Naive thymus-derived CD8-positive, alpha-beta T cell (primary cell): ENCODE measurements at places on chromosomes 7 and 10. TPM values are rescaled to one million over a fixed set of nuclear protein-coding genes. Genes with fewer than 3 reads are reported as not detected.

- H3K36me3 ChIP-seq: no peaks in the 10 kb centered on the region
- peaks cover 10% of the 10 kb centered on the region for H3K27me3 ChIP-seq
- H3K4me1 ChIP-seq: peaks cover 4% of the 10 kb centered on the region
- no peak overlapping the region for H3K4me3 ChIP-seq
Observed at GRCh38 chr10:69774596-69774995, 27.1 kb upstream of the COL13A1 start.

DNA sequence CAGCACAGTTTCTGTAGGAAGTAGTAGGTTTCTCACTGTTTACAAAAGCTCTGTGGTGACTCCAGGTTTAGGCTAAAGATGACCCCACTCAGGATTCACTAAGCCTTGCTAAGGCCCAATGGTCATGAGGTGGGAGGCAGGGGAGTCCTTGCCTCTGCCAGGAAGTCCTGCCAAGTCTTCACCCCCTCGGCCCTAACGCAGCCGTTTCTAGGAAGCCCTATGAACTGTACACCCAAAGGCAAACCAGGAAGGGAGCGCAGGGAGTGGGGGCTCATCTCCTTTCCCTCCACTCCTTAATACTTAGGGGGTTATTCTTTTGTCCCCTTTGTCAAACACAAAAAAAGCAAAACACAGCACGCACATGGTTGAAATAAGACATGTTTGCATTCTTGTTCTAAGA, 64.6 kb downstream of the CTBP2 start:
- DNase-seq: no peak
- H3K4me3 ChIP-seq: no peak overlapping the region
- H3K27ac ChIP-seq: no peak overlapping the region
- no peaks in the 10 kb centered on the region for H3K27me3 ChIP-seq
- H3K4me1 ChIP-seq: no peaks in the 10 kb centered on the region

GRCh38 chr10:119221201-119221600, 13.8 kb downstream of the GRK5 start:
- peaks cover 28% of the 10 kb centered on the region for H3K4me1 ChIP-seq
- H3K27me3 ChIP-seq: no peaks in the 10 kb centered on the region
- no peaks in the 10 kb centered on the region for H3K36me3 ChIP-seq
- no peak for DNase-seq
- no peak overlapping the region for H3K27ac ChIP-seq

- peaks cover 8% of the 10 kb centered on the region for H3K4me1 ChIP-seq
- DNase-seq: no peak
- H3K27me3 ChIP-seq: peaks cover 16% of the 10 kb centered on the region
- no peaks in the 10 kb centered on the region for H3K36me3 ChIP-seq
- no peak overlapping the region for H3K4me3 ChIP-seq
Observed at GRCh38 chr10:75506930-75507329, 75.5 kb downstream of the LRMDA start.

- no peaks in the 10 kb centered on the region for H3K27me3 ChIP-seq
- peak overlapping the region; percentile 68 for H3K27ac ChIP-seq
- DNase-seq: no peak
- H3K36me3 ChIP-seq: no peaks in the 10 kb centered on the region
- no peak overlapping the region for H3K4me3 ChIP-seq
- peaks cover 12% of the 10 kb centered on the region for H3K4me1 ChIP-seq
Observed at GRCh38 chr7:111137296-111138192, 46.6 kb downstream of the LRRN3 start.

- no peaks in the 10 kb centered on the region for H3K4me1 ChIP-seq
- H3K27ac ChIP-seq: no peak overlapping the region
- no peak for DNase-seq
- H3K27me3 ChIP-seq: peaks cover 6% of the 10 kb centered on the region
- H3K4me3 ChIP-seq: no peak overlapping the region
Observed at GRCh38 chr7:88314061-88314491, 7.4 kb upstream of the STEAP4 start.

DNA sequence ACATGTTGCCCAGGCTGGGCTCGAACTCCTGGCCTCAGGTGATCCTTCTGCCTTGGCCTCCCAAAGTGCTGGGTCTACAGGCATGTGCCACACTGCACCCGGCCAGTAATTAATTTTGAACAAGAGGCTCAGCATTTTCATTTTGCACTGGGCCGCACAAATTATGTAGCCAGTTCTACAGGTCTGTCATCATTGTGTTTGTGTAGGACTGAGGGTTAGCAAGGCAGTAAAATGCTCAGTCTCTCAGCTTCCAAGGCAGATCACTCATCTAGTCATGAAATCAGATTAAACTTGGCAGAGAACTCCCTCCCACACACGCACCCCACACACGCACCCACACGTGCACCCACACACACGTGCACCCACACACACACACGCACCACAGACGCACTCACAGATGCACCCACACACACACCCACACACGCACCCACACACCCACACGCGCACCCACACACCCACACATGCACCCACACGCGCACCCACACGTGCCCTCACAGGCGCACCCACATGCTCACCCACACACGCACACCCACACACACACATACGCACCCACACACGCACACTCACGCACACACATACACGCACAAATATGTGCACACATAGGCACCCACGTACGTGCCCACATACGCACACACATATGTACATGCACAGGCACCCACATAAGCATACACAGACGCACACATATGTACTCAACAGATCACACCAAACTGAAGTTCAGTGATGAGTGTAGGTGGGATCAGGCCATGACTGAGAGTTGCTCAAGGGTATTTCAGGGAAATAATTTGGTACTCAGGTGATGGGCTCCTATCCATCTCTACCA, 27.8 kb upstream of the PROSER2 start:
- H3K4me1 ChIP-seq: no peaks in the 10 kb centered on the region
- H3K4me3 ChIP-seq: no peak overlapping the region
- no peak for DNase-seq
- peak overlapping the region; percentile 44 for H3K27ac ChIP-seq
- H3K36me3 ChIP-seq: no peaks in the 10 kb centered on the region
- no peaks in the 10 kb centered on the region for H3K27me3 ChIP-seq

- peaks cover 9% of the 10 kb centered on the region for H3K36me3 ChIP-seq
- H3K27ac ChIP-seq: no peak overlapping the region
- no peak overlapping the region for H3K4me3 ChIP-seq
- no peaks in the 10 kb centered on the region for H3K4me1 ChIP-seq
- no peak for DNase-seq
Observed at GRCh38 chr10:119421891-119422681, 120.4 kb downstream of the RGS10 start.

GRCh38 chr7:36405409-36405803, 15.7 kb downstream of the ANLN start:
- H3K27me3 ChIP-seq: no peaks in the 10 kb centered on the region
- no peak overlapping the region for H3K27ac ChIP-seq

DNA sequence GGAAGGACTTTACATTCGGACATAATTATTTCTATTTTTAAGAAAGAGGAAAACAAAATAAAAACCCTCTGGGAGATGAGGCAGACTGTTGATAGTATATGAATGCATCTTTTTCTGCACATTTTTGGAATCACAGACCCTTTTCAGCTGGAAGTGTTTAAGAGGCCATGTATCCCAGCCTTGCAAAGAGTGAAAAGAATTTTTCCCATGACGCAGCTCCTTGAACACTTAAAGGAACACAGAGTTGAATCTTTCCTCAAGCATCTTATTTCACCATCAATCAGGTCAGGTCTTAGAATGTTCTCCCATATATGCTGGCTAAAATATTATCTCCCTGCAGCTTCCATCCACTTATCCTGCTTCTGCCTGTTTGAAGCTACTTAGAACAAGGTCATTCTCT, 45.9 kb upstream of the PAPSS2 start:
- no peak for DNase-seq
- H3K27me3 ChIP-seq: peaks cover 4% of the 10 kb centered on the region
- no peak overlapping the region for H3K4me3 ChIP-seq
- H3K27ac ChIP-seq: peak overlapping the region; percentile 26

GRCh38 chr7:113232885-113233284, 114.5 kb upstream of the SMIM30 start:
- no peak for DNase-seq
- no peaks in the 10 kb centered on the region for H3K36me3 ChIP-seq
- H3K27ac ChIP-seq: no peak overlapping the region
- H3K4me1 ChIP-seq: no peaks in the 10 kb centered on the region

DNA sequence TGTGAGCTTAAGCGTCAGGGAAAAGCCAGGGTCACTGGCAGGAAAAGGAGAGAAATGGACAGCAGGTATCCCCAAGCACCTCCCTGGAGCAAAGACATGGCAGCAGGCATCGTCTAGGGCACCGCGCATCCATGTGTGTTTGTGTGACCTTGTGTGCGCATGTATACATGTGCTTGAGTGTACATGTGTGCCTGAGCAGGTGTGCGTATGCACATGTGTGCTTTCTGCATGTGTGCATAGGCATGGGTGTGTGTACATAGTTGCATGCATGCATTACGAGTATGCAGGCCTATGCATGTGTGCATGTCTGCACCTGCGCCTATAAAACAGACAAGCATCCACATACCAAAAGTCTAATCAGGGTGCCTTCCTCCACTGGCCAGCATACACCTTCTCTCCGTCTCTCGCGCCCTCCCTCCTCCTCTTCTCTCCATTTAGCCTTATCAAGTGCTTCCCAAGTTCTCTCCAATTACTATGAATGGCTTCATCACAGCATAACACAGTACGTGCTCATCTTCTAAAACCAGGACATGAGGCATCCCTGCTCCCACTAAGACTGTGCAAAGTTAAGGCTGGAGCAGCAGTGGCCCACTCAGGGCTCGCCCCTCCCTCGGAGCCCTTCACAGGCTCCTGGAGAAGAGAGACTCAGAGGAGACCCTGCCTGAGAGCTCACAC, 30.6 kb downstream of the RASGEF1A start:
- H3K27ac ChIP-seq: no peak overlapping the region
- H3K4me3 ChIP-seq: no peak overlapping the region
- peaks cover 7% of the 10 kb centered on the region for H3K36me3 ChIP-seq
- peaks cover 7% of the 10 kb centered on the region for H3K4me1 ChIP-seq

DNA sequence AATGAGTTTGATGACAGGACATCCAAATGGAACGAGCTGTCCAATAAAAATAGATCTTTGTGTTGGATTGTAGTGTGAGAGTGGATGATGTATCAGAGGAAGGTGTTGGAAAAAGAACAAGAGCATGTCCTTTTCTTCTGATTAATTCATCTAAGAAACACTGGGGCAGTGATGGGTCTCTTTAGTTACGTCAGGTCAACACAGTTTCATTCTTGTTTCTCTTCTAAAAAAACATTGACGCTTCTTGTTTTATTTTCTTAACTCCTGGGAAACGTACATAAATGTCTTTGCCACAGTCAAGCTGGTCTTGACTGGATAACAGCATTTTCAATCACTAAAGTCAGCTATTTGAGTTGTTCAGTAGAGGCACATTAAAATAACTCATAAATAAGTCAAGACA, 67.0 kb downstream of the PPP1R9A start:
- DNase-seq: no peak
- no peaks in the 10 kb centered on the region for H3K4me1 ChIP-seq
- H3K27me3 ChIP-seq: peaks cover 9% of the 10 kb centered on the region
- H3K27ac ChIP-seq: no peak overlapping the region
- H3K36me3 ChIP-seq: no peaks in the 10 kb centered on the region
- no peak overlapping the region for H3K4me3 ChIP-seq

- no peaks in the 10 kb centered on the region for H3K27me3 ChIP-seq
- H3K4me1 ChIP-seq: peaks cover 6% of the 10 kb centered on the region
- no peaks in the 10 kb centered on the region for H3K36me3 ChIP-seq
- no peak for DNase-seq
- H3K27ac ChIP-seq: no peak overlapping the region
Observed at GRCh38 chr7:128874140-128875031, 11.7 kb downstream of the ATP6V1F start.

GRCh38 chr10:4011136-4011812, 226.3 kb upstream of the KLF6 start:
- H3K27ac ChIP-seq: no peak overlapping the region
- DNase-seq: no peak
- H3K36me3 ChIP-seq: no peaks in the 10 kb centered on the region
- H3K27me3 ChIP-seq: no peaks in the 10 kb centered on the region

DNA sequence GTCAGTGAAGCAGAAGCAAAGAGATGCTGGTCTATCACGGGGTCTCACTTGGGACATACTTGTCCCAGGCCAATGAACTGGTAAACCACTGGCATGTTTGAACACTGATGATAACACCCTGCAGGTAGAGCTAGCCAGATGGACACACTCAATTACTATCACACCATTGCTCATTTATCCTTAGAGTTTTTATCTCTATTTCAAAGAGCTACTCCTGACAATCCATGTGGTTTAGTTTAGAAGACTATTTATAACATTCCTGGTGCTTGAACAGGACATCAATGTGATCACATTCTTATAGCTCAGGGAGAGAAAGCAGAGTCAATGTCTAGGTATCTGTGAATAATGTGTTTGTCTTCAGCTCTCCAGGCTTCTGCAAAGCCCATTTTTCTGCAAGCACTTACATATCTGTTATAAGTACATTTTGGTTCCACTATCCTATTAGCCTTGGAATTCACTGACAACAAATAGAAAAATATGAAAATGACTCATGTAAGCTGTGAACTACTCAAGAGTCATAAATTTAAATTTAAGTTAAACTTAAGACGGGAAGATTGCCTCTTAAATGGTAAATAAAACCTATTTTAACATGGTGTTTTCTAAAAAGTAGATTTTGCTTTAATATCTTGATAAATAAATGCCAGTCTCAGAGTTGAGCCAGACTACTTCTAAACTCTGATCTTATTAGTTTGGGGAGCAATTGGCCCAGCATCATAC, 106.7 kb upstream of the MBL2 start:
- H3K36me3 ChIP-seq: no peaks in the 10 kb centered on the region
- peaks cover 2% of the 10 kb centered on the region for H3K27me3 ChIP-seq
- DNase-seq: no peak

DNA sequence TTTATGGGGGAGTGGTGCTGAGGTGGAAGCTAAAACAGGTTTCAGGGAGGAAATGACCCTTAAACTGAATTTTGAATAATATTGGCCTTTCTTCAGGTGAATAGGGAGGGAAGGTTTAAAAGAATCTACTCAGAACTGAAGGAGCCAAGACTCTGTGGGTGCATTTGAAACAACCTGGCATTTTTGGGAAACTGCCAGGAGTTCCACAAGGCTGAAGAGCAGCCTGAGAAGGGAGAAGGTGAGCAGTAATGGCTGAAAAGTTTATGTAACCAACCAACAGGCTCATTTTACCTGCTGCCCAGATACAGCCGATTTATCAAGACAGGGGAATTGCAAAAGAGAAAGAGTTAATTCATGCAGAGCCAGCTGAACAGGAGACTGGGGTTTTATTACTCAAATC, 4.0 kb upstream of the PANK1 start:
- peaks cover 9% of the 10 kb centered on the region for H3K4me1 ChIP-seq
- no peak for DNase-seq
- H3K27me3 ChIP-seq: peaks cover 31% of the 10 kb centered on the region
- no peaks in the 10 kb centered on the region for H3K36me3 ChIP-seq
- H3K4me3 ChIP-seq: no peak overlapping the region
- H3K27ac ChIP-seq: no peak overlapping the region

GRCh38 chr7:93620057-93620456, 45.5 kb upstream of the CALCR start:
- H3K27ac ChIP-seq: no peak overlapping the region
- DNase-seq: no peak
- H3K4me3 ChIP-seq: no peak overlapping the region
- peaks cover 4% of the 10 kb centered on the region for H3K27me3 ChIP-seq
- no peaks in the 10 kb centered on the region for H3K36me3 ChIP-seq
- no peaks in the 10 kb centered on the region for H3K4me1 ChIP-seq

ZNF485 gene
- 12.6 TPM for total RNA-seq

SFTPA1 gene
- total RNA-seq: not detected

ZNF746 gene
- total RNA-seq: 26.0 TPM
